Activated CD4-positive, alpha-beta T cell treated with anti-CD3 and anti-CD28 coated beads, Interleukin-2, amount 10 ng/mL, durations not matched to agents 7 days and 5 days (primary cell): ENCODE measurements at places on chromosomes 7 and 10. TPM values are rescaled to one million over a fixed set of nuclear protein-coding genes. Genes with fewer than 3 reads are reported as not detected.
A peak's percentile ranks its signal among the peaks of the same experiment; 100 is the strongest.

The FFAR4 gene
- total RNA-seq, result not detected

The ENKUR gene
- total RNA-seq, result not detected

The SCART1 gene
- 4.5 TPM for total RNA-seq

DNA sequence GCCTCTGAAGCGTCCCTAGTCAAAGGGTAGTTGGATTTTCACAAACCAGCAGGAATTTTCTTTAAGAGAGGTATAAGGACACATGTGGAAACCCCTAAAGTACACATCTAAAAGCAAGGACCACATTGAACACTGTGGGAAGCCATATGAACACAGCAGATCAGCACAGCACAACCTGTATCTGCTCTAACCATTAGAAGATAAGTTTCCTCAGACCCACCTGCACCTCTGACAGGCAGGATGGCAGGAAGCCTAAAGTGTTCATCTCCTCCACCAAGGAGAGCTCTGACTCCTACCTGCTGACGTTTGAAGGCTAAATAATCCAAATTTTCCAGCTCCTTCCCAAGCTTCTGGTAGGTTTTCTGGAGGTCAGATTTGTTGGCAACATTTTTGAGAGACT lies 174.4 kb downstream of the CTNNA3 start:
- H3K27ac ChIP-seq, result no peak overlapping the region
- no peaks in the 10 kb centered on the region for H3K36me3 ChIP-seq
- no peaks in the 10 kb centered on the region for H3K4me1 ChIP-seq
- H3K4me3 ChIP-seq, result no peak overlapping the region
- DNase-seq, result no peak

DNA sequence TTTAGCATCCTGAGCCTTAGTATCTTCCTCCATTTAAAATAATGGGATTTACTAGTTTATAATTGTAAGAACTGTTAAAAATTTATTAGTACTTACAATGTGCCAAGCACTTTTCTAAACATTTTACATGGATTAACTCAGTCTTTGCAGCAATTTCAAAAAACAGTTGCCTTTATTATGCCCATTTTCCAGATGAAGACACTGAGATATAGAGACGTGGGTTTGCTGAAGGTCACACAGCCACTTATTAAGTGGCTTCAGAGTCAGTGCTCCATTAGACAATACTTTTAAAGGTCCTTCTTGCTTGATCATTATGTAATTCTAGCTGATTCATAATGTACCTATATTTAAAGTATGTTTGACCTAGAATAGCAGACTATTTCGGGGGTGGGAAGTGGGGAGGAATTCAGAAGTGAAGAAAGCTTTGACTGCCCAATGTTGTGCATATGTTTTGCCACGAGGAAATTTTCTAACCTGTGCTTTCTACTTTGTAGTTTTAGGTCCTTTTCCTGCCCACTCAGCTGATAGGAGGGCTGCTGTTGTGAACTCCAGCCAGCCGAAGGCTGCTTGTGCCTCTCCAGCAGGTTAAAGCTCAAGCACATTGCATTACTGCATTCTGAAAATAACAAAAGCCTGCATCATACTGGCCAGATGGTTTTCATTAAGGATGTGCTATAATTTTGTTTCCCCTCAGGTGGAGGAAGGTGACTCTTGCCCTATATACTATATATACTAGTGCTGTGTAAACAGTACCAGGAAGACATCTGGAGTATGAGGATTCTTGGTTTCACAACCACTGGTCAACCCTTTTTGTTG lies 4.3 kb downstream of the PLEKHA8 start:
- DNase-seq, result no peak
- H3K27me3 ChIP-seq, result no peaks in the 10 kb centered on the region
- no peak overlapping the region for H3K4me3 ChIP-seq
- H3K27ac ChIP-seq, result no peak overlapping the region
- H3K36me3 ChIP-seq, result no peaks in the 10 kb centered on the region

- no peak overlapping the region for H3K4me3 ChIP-seq
- H3K36me3 ChIP-seq, result peaks cover 29% of the 10 kb centered on the region
- DNase-seq, result no peak
- no peak overlapping the region for H3K27ac ChIP-seq
- H3K4me1 ChIP-seq, result peaks cover 59% of the 10 kb centered on the region
- H3K27me3 ChIP-seq, result no peaks in the 10 kb centered on the region
Observed at GRCh38 chr7:5702876-5703571, 78.4 kb downstream of the RNF216 start.

GRCh38 chr10:929960-930624 lies 1.4 kb downstream of the LARP4B start:
- H3K4me3 ChIP-seq, result peak overlapping the region; percentile 92
- peak overlapping the region; percentile 91 for H3K27ac ChIP-seq
- H3K4me1 ChIP-seq, result peaks cover 50% of the 10 kb centered on the region
- peaks cover 16% of the 10 kb centered on the region for H3K36me3 ChIP-seq
- H3K27me3 ChIP-seq, result no peaks in the 10 kb centered on the region

DNA sequence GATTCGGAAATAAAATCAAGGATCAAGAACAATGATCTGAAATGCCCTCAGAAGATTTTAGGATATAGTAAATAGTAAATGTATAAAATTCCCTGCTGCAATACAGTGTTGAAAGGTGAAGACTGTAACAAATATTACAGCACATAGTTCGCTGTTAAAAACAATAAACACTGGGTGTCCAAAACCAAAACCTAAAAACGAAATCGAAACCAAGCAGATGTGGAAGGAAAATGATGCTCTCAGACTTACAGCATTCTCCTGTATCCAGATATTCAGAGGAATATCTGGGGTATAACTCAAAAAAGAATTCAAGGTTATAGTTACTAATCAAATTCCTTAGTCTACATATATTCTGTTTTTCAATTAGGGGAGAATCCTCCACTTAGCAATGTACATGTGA lies 708.1 kb upstream of the PCDH15 start:
- DNase-seq, result no peak
- H3K27me3 ChIP-seq, result no peaks in the 10 kb centered on the region
- no peaks in the 10 kb centered on the region for H3K36me3 ChIP-seq
- no peak overlapping the region for H3K4me3 ChIP-seq

DNA sequence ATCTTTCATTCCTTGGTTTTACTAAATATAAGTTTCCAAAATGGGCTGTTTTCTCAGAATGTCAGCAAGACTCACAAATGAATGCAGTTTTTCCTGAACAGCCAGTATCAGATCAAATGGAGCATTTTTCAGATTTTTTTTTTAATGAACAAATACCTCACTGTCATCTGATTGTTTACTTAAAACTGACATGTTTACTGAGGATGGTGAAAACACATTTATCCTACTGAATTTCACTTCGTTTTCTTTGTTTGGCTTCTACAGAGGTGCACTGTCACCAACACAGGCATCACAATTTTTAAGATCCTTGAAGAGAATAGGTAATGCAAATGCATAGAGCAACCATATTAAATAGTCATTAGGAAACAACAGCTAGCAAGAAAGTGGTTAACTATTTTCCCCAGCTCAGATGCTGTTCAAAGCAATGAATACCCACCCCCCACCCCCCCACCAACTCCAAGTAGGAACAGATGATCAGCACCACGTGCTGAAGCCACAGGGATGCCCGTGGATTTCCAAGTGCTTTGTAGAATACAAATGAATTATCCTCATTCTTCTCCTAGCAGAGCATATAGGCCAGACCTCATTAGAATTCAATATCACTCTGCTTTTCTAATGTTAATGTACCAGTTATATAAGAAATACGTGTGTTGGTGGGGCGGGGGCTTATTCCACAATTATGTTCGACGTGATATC lies 205.9 kb downstream of the SKAP2 start:
- no peak for DNase-seq
- no peaks in the 10 kb centered on the region for H3K4me1 ChIP-seq
- no peak overlapping the region for H3K4me3 ChIP-seq
- H3K36me3 ChIP-seq, result no peaks in the 10 kb centered on the region
- H3K27ac ChIP-seq, result no peak overlapping the region
- H3K27me3 ChIP-seq, result peaks cover 43% of the 10 kb centered on the region

DNA sequence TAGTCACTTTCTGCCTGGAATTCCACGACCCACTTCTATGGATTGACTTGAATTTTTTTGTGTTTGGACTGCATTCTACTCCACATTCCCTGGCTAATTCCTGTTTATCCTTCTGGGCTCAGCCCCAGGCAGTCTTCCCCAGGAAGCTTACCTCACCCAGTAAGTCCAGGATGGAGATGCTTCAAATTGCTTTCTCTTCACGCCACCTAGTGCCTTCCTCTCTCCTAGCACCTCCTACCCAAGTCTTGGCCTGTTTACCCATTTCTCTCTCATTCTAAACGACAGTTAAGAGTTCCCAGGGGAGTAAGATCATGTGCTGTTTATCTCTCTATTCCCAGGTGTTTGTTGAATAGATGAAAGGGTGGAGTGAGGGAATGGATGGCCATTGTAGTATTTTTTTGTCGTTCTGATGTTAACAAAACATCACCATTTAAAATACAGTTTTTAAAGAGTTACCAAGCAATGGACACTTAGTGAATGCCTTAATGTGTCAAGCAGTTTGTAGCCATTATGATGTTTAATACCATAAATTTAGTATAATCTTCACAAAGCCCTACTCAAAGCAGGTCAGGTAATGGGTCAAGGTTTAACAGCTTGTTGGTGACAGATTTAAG lies 45.5 kb upstream of the TARP start:
- no peaks in the 10 kb centered on the region for H3K36me3 ChIP-seq
- no peak for DNase-seq
- no peak overlapping the region for H3K27ac ChIP-seq

DNA sequence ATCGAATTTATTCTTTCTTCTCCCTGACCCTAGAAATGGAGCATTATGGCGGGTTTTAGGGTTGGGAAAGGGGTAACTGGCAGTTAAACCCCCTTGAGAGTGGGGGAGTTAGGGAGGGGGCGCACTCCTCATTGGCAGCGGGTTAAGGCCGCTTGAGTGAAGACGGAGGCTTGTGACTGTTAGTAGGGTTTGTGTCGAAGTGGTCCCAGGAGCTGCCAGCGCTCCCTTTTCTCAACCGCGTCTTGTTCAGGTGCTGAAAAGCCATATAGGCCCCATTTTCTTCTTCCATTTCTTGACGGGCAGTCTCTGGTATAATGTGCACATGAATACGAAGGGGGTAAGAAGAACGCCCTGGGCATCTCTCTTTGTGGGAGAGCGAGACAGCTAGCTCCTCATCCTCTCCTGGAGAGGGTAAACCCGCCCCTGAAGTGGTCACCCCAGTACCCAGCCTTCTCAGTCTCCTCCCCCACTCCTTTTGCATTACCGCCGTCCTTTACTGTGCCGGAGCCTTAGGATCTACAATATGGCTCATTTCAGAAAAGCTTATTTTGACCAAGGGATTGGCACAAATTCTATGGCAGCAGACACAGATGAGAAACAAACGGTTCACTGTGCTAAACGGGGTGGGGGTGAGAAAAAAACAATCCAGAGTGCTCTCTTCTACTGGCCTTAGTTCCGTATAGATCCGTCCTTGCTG lies 836 bp downstream of the KMT2E start:
- H3K36me3 ChIP-seq, result peaks cover 64% of the 10 kb centered on the region
- DNase-seq, result peak; percentile 66

DNA sequence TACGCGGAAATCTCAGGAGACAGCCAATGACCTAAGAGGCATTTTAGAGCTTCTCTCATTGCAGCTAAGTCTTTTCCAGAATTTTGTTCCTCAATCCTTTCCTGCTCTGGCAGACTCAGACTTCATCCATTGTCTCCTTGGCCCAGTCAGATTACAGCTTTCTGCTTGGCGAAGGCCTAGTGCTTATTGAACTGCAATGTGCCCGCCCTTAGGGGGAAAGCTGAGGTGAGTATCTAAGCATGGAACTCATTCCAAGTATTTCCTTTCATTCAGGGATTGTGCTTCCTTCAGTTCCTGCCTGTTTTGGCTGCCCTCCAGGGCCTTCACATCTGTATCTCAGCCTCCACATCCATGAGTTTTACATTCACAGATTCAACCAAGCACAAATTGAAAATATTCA lies 37.5 kb downstream of the PRLHR start:
- no peak overlapping the region for H3K4me3 ChIP-seq
- H3K4me1 ChIP-seq, result no peaks in the 10 kb centered on the region
- no peak overlapping the region for H3K27ac ChIP-seq
- no peak for DNase-seq

- no peak overlapping the region for H3K27ac ChIP-seq
- H3K4me1 ChIP-seq, result no peaks in the 10 kb centered on the region
Observed at GRCh38 chr10:10845826-10846503, 171.7 kb upstream of the CELF2 start.

GRCh38 chr10:132341017-132341416 lies 9.0 kb downstream of the LRRC27 start:
- H3K27ac ChIP-seq, result no peak overlapping the region
- H3K4me1 ChIP-seq, result peaks cover 15% of the 10 kb centered on the region
- H3K27me3 ChIP-seq, result no peaks in the 10 kb centered on the region
- peaks cover 8% of the 10 kb centered on the region for H3K36me3 ChIP-seq
- no peak for DNase-seq
- H3K4me3 ChIP-seq, result no peak overlapping the region

GRCh38 chr7:49245062-49245461 lies 320.7 kb downstream of the CDC14C start:
- H3K4me3 ChIP-seq, result no peak overlapping the region
- H3K27me3 ChIP-seq, result no peaks in the 10 kb centered on the region
- H3K27ac ChIP-seq, result no peak overlapping the region
- H3K4me1 ChIP-seq, result no peaks in the 10 kb centered on the region
- DNase-seq, result no peak
- no peaks in the 10 kb centered on the region for H3K36me3 ChIP-seq

GRCh38 chr10:93722550-93722949 lies 20.2 kb upstream of the FRA10AC1 start:
- no peak for DNase-seq
- H3K4me3 ChIP-seq, result no peak overlapping the region
- H3K27me3 ChIP-seq, result peaks cover 50% of the 10 kb centered on the region
- peaks cover 4% of the 10 kb centered on the region for H3K4me1 ChIP-seq
- no peak overlapping the region for H3K27ac ChIP-seq
- H3K36me3 ChIP-seq, result no peaks in the 10 kb centered on the region
